ENCODE measurements at places on chromosomes 5 and 9. TPM values are rescaled to one million over a fixed set of nuclear protein-coding genes. Genes with fewer than 3 reads are reported as not detected.

Gene MIER3
- polyA plus RNA-seq, result 5.3 TPM

Gene TXNDC8
- not detected for polyA plus RNA-seq

DNA sequence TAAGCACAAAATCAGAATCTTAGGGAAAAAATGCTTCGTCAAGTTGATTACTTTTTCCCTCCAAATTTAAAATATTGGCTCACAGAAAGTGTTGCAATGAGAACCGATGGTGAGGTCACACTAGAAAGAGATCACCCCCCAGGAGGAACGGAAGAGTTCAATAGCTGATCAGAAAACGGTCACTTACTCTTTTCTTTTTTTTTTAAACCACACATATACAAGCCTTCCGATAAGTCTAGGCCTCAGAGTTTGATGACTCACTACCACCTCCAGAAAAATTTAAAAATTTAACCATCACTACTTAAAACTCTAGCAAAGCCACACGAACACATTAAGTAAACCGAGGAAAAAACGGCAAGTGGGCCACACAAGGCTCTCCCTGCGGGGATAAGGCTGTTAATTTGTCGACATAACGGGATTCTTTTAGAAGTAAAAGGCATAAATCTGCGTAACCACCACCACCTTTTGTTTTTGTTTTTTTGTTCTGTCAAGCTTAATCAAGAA, 1.2 kb downstream of the SURF4 start:
- DNase-seq, result no peak

DNA sequence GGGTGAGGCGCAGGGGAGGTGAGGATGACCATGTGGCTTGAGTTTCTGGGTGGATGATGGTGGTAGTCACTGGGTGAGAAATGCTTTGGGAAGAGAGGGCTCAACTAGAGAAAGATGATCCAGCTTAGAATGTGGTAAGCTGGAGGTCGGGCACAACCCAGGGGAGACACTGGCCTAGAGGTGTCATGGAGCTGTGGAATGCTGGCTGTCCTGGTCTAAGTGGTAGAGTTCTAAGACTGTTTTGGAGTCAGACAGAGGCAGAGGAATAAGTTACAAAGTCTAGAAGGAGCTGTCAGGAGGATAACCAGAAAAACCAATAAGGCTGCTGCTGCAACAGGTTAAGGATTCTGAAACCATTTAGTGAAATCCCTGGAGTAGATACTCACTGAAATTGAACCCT, 19.2 kb upstream of the ACSL6 start:
- DNase-seq, result no peak

GRCh38 chr5:31481531-31482165, 50.2 kb downstream of the DROSHA start:
- no peak for DNase-seq

DNA sequence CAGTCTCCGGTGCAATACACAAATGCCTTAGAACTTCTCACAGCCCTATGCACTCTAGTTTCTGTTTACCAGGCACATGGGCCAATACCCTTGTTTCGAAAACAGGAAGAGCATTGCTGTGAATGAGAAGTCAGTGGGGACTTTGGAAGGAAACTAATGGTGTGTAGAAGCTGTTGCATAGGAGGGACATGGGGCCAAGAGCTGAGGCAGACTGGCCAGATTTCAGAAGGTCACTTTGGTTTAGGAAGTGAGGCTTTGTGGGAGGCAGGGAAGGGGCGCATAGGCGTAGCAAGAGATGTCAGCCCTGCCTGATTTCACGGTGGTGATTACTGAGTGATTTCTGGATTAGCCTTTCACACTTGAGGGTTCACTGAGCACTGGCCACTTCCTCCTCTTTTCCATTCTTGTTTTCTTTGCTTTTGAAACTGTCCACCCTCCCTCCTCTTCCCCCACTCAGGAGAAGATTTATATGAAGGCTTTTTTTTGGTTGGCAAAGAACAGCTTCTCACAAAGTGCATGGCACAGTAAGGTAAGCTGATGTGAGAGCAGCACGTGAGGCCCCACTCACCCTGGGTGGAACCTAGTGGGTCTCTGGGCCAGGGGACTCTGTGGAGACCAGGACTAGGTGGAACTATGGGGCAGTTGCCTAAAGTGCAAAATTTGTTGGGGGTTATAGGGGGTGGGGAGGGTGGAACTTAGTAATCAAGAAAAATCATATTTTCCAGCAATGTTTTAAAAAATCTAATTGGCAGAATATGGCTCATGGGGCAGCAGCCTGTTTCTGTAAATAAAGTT, 6.1 kb upstream of the TMEM252 start:
- no peak for DNase-seq

GRCh38 chr9:81372628-81373191, 316.6 kb downstream of the TLE1 start:
- no peak for DNase-seq
